ENCODE measurements at places on chromosomes 13 and 19. TPM values are rescaled to one million over a fixed set of nuclear protein-coding genes. Genes with fewer than 3 reads are reported as not detected.
A peak's percentile ranks its signal among the peaks of the same experiment; 100 is the strongest.

DNA sequence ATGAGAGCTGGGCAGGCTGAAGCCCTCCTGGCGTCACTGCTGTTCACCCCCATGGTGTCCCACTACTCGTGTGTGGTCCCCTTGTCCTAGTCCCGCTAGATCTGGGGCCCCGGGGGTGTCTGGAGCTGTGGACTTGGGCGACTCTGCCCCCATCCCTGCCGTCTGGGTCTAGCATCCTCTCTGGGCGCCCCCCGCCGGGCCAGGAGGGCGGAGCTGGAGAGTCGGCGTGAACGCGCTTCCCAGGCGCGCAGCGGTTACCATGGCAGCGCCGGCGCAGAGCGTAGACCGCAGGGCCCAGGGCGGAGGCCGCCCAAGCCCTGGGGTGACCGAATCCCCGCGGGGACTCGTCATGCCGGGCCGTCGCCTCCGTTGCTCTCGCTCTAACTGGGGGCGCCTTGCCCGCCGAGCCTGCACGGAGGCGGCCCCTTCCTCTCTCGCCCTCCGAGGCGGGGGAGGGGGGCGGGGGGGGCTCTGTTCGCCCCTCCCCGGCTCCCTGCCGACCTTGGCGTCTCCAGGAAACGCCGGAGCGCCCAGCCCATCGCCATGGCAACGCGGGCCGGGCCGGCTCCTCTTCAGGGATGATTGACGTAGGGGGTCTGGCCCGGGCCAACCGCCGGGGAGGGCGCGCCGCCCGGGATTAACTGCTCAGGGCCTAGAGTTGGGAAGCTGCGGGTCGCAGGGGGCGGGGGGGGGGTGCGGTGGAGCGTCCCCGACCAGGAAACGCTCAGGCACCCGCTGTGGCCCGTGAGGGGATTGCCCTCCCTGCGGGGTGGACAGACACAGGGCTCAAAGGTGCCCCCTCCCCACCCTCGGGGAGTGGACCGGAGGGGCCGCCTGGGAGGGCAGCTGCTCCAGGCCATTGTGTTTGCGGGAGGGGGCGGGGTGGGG is 8.9 kb downstream of the ISYNA1 start:
- no peaks in the 10 kb centered on the region for H3K36me3 ChIP-seq
- H3K27ac ChIP-seq: peak overlapping the region; percentile 94
- DNase-seq: peak; percentile 97
- H3K4me1 ChIP-seq: peaks cover 7% of the 10 kb centered on the region
- H3K4me3 ChIP-seq: peak overlapping the region; percentile 58

GRCh38 chr13:20997301-20998161 is 63.9 kb downstream of the LATS2 start:
- peak; percentile 51 for DNase-seq
- H3K36me3 ChIP-seq: peaks cover 50% of the 10 kb centered on the region
- H3K27ac ChIP-seq: no peak overlapping the region
- no peaks in the 10 kb centered on the region for H3K4me1 ChIP-seq
- no peak overlapping the region for H3K4me3 ChIP-seq
- H3K27me3 ChIP-seq: no peaks in the 10 kb centered on the region

GRCh38 chr13:113999618-113999910 is 25.7 kb upstream of the C13orf46 start:
- no peaks in the 10 kb centered on the region for H3K36me3 ChIP-seq
- H3K27ac ChIP-seq: no peak overlapping the region
- H3K4me1 ChIP-seq: no peaks in the 10 kb centered on the region

DNA sequence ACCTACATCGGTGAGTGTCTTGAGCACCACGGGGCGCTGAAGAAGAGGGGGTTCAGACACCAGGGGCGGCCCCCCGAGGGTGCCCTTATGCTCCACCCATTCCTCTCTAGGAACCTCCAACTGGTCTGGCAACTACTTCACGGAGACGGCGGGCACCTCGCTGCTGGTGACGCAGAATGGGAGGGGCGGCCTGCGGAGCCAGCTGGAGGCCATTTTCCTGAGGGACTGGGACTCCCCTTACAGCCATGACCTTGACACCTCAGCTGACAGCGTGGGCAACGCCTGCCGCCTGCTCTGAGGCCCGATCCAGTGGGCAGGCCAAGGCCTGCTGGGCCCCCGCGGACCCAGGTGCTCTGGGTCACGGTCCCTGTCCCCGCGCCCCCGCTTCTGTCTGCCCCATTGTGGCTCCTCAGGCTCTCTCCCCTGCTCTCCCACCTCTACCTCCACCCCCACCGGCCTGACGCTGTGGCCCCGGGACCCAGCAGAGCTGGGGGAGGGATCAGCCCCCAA is 12.1 kb downstream of the HIPK4 start:
- no peak overlapping the region for H3K27ac ChIP-seq
- peaks cover 14% of the 10 kb centered on the region for H3K36me3 ChIP-seq
- H3K4me1 ChIP-seq: no peaks in the 10 kb centered on the region
- no peaks in the 10 kb centered on the region for H3K27me3 ChIP-seq
- H3K4me3 ChIP-seq: no peak overlapping the region

- H3K27ac ChIP-seq: no peak overlapping the region
- no peak overlapping the region for H3K4me3 ChIP-seq
- peaks cover 44% of the 10 kb centered on the region for H3K36me3 ChIP-seq
Observed at GRCh38 chr19:8117991-8118390, 31.4 kb downstream of the FBN3 start.

TNFAIP8L1 gene
- 27.1 TPM for total RNA-seq

DNA sequence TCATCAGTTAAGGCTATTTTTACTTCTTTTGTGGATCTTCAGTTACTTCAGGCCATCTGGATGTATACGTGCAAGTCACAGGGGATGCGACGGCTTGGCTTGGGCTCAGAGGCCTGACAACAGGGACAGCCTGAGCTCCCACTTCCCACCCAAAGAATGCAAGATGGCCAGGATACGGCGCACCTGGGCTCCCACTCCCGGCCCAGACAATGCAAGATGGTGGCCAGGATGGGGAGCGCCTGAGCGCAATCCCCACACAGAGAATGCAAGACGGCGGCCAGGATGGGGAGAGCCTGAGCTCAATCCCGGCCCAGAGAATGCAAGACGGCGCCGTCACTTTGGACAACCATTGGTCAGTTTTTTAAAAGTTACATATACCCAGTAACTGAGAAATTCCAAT is 25.3 kb upstream of the MIER2 start:
- no peak overlapping the region for H3K4me3 ChIP-seq
- H3K36me3 ChIP-seq: no peaks in the 10 kb centered on the region
- H3K27ac ChIP-seq: no peak overlapping the region
- H3K27me3 ChIP-seq: no peaks in the 10 kb centered on the region

NCR1 gene
- total RNA-seq: 24.2 TPM

ZNF772 gene
- 11.8 TPM for total RNA-seq

DNA sequence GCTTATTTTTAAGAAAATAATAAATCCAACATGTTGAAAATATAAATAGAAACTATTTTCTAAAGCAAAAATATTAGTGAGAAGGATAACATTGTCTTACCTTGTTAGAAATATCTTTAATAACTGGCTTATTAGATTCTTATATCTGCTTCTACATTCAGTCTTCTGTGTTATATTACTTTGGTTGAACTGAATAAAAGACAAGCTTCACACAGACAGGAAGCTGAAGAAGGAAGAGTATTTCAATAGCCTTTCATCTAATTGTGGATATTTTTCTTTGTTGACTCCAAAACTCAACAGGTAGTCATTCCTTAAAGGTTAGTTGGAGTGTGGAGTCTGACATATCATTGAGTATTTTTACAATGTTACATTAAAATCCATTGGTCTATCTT is 10.9 kb downstream of the SETDB2 start:
- H3K4me3 ChIP-seq: no peak overlapping the region
- no peak for DNase-seq

GIPC3 gene
- total RNA-seq: 1.7 TPM

GRCh38 chr19:51086153-51086850 is 3.6 kb upstream of the KLK14 start:
- no peaks in the 10 kb centered on the region for H3K4me1 ChIP-seq
- no peak for DNase-seq
- H3K36me3 ChIP-seq: no peaks in the 10 kb centered on the region

DNA sequence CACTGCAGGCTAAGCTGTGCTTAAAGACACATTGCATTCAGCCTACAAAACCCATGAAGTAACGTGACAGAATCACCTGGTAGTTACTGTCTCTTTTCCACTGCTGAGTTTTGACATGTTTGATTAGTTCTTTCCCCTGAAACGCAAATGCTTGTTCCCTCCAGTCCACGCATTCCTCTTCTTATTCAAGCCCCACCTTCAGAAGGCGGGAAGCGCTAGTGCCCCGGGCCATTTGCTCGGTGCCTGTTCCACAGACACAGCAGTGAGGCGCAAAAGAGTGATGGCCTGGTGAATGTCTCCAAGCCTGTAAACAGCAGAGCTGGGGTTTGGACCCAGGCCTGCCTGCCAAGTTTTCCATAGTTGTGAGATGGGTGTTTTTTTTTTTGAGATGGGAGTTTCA is 10.9 kb downstream of the ACP4 start:
- DNase-seq: no peak
- H3K36me3 ChIP-seq: peaks cover 59% of the 10 kb centered on the region
- no peak overlapping the region for H3K27ac ChIP-seq
- no peak overlapping the region for H3K4me3 ChIP-seq

MTMR6 gene
- 7.3 TPM for total RNA-seq

DNA sequence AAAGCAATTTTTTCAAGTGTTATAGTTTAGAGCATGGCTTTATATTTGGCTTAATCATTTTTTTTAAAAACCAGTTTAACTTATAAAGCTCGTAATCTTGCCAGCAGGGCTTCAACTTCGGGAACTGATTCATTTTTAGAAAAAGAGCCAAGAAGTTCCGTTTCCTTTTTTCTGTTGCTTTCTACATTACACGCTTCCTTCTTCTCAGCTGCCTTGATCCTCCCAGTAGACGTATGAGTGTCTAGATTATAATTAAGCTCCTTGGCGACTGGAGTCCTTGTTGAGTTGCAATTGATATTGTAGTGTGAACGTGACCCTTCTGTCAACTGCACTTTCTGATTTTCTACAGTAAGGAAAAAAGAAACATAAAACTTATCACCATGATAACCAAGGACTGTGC is 497.2 kb downstream of the DIAPH3 start:
- DNase-seq: no peak
- no peaks in the 10 kb centered on the region for H3K27me3 ChIP-seq
- H3K27ac ChIP-seq: no peak overlapping the region
- peaks cover 31% of the 10 kb centered on the region for H3K36me3 ChIP-seq
- H3K4me1 ChIP-seq: no peaks in the 10 kb centered on the region

KRTDAP gene
- total RNA-seq: 4.2 TPM

PTPRH gene
- total RNA-seq: not detected
